ENCODE measurements at places on chromosomes 7 and 10. TPM values are rescaled to one million over a fixed set of nuclear protein-coding genes. Genes with fewer than 3 reads are reported as not detected.

The AKR1C4 gene
- not detected for polyA plus RNA-seq

The GHRHR gene
- polyA plus RNA-seq, result 0.52 TPM

GRCh38 chr10:50679149-50679548 is 55.4 kb upstream of the SGMS1 start:
- no peak for DNase-seq

GRCh38 chr10:114181971-114182370 is 2.8 kb downstream of the TDRD1 start:
- DNase-seq, result no peak

Data from right lung (tissue), 10 donors.